ENCODE measurements at places on chromosomes 2 and 18.

DNA sequence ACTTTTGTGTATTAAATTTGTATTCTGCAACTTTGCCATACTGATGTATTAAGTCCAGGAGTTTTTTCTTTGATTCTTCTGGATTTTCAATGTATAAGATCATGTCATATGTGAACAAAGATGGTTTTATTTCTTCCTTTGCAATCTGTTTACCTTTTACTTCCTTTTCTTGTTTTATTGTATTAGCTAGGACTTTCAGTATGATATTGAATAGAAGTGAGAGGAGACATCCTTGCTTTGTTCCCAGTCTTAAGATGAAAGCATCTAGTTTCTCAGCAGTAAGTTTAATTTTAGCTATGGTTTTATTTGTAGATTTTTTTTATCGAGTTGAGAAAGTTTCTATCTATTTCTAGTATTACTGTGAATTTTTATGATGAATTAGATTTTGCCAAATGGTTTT lies 25.5 kb downstream of the VRK2 start:
- no peak for DNase-seq

DNA sequence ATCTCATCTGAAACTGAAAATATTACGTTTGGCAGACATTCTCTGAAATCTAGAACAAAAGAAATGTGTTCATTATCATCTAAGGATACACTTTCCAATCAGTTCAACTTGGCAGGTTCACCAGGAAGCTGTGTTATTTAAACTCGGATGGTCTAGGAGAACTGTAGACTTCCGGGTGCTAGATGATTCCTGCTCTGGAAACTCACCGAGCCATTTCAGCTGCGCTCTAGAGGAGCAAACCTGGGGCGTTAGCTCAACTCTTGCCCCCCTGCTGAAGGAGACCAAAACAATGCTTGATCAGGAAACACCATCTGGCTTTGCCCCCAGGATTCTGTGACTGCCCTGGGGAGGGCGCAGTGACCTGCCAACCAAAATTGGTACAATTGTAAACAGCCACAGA lies 22.9 kb downstream of the MLPH start:
- no peak for DNase-seq

GRCh38 chr2:127125821-127126220 lies 18.9 kb upstream of the BIN1 start:
- DNase-seq, result no peak

DNA sequence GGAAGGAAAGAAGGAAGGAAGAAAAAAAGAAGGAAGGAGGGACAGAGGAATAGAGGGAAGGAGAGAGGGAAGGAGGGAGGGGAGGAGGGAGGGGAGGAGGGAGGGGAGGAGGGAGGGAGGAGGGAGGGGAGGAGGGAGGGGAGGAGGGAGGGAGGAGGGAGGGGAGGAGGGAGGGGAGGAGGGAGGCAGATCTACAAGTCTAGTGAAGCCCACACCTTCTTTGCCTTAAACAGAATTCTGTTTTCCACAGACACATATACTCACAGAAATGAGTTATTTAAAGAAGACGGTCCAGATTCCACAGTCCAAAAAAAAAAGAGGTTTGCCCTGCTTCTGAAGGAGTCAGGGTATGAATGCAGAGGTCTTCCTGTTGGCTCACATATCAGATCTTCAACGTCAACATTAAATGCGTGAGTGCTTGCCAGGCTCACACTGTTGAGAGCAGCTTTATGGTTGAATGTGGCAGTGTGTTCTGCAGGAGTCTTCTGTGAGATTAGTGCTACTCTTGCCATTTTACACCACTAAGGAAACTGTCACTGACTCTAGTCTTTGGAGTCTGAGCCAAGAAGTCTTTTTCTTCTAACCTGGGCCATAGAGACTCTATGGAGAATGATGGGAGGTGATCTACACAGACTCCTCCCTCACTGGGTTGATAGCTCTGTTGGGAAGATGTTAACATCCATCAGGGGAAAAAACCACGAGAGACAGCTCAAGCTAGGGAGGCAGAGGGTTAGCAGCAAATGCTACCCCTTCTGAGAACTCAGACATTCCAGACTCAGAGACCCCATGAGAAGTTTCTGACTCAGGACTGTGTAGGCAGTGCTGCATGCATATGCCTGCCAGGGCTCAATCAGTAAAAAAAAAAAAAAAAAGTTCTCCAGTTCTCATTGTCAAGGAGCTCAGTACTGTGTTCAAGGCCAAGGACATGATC lies 23.3 kb downstream of the PAX8 start:
- no peak for DNase-seq

DNA sequence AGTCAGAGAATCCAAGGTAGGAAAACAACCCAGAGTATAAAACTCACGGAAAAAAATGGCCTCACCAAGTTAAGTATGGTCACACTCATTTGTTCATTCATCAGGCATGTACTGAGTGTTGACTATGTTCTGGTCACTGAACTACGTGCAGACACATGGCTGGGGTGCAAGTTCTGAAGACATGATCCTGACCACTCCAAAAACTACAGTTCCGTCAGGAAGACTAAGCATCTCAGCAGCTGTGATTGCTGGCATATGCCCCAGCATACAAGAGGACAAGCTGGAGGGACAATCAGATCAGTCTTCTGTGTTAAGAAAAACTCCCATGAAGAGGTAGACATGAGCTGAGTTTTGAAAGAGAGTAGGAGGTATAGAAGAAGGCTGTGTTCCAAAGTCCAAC lies 72.8 kb downstream of the TCF4 start:
- no peak for DNase-seq

GRCh38 chr2:176542476-176542875 lies 273.2 kb downstream of the MTX2 start:
- no peak for DNase-seq

DNA sequence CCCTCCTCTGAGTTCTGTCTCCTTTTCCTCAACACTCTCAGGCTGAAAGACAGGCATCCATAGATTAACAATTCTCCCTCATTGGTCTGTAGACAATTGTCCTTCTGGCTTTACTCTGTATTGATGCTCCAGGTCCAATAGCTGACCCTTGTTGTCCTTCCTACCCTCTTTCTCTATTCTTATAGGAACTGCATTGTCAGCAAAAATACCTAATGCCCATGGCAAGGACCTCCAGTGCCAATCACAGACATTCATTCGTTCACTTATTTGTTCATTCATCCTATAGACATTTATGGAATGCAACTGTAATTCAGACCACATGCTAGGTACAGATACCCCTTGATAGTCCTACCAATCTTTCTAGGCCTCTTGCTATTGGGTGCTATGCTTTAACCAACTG lies 69.8 kb upstream of the DTNA start:
- DNase-seq, result no peak

DNA sequence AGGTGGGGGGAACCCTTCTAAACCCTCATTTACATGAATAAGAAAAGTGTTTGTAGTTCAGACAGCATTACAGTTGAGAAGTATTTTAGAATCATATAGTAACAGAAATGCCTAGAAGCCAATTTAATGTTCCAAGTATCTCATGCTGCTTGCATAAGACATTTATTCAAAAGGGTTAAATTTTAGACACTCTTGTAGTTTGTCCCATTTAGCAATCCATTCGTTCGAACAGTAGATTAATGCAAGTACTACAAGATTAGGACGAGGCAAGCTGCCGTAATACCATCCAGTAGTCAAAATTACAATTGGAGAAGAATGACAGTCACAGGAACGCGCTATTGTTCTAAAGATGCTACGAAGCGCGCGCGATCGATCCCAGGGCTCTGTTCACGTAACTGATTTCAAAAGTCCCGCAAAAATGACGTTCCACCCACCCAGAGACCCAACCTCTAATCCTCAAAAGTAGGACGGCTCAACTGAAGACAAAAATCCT lies 1.2 kb downstream of the TMEM237 start:
- DNase-seq, result no peak

DNA sequence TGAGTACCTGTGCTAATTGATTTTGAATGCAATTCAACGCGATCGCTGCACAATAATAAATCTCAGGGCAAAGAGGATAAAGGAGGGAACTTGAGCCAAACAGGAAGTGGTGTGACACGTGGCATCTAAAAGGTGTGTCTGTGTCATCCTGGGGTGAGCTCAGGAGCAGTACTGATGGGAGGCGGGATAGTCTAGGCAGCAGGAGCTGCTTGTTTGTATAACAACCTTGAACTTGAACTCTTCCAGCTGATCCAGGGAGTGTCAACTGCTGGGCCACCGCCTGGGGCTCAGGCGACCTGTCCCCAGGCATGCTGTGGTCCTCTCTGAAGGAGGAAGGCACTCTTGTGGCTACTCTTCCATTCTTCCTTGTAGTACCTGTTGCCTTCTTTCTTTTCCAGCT lies 61.2 kb downstream of the BOD1L2 start:
- DNase-seq, result no peak

GRCh38 chr2:66489436-66489835 lies 54.5 kb downstream of the MEIS1 start:
- DNase-seq, result no peak

GRCh38 chr2:234436482-234436837 lies 60.4 kb downstream of the ARL4C start:
- no peak for DNase-seq

- no peak for DNase-seq
Observed at GRCh38 chr2:47109007-47109375, 46.1 kb downstream of the STPG4 start.

GRCh38 chr18:62109676-62110075 lies 77.2 kb downstream of the PIGN start:
- DNase-seq, result no peak

- no peak for DNase-seq
Observed at GRCh38 chr2:28300485-28301341, 91.9 kb upstream of the FOSL2 start.

DNA sequence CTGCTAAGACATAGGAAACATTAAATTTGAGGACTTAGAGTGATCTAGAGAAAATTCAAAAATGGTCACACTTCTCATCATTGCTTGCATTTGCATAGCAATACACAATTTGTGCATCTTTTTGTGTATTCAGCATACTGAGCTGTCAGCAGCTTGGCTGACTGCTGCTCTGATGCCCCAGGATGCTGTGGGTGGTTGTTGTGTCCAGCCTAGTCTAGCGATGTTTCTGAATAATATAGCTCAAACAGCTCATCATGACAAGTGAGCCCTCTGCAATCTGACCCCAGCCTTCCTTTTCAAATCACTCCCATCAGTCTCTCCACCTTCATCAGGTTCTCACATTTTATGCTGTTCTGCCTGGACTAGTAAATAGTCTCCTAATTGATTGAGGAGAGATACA lies 483.7 kb upstream of the SPHKAP start:
- DNase-seq, result no peak

DNA sequence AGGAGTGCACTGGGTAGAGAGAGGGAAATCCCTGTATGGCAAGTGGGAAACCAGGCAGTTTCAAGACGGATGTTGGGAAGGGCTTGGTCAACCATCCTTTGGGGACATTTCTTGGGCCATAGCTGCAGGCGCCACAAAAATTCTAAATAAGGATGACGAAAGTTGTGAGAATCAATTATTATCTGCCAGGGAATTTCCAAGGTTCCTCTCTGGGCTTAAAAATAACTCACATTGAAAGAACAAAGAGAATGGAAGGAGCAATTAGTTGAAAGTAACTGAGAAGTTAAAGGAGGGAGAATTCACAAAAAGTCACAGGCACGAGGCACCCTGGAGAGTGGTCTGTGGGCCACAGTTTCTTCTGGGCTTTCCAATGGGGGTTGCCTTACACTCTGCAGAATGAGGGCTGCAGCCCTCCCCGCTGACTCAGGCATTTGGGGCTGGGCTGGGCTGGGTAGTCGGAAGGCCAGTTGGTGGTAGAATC lies 195.7 kb downstream of the SMAD7 start:
- no peak for DNase-seq

- DNase-seq, result no peak
Observed at GRCh38 chr2:85073033-85073432, 60.2 kb upstream of the TCF7L1 start.

GRCh38 chr2:39266139-39266805 lies 22.5 kb upstream of the CDKL4 start:
- no peak for DNase-seq

DNA sequence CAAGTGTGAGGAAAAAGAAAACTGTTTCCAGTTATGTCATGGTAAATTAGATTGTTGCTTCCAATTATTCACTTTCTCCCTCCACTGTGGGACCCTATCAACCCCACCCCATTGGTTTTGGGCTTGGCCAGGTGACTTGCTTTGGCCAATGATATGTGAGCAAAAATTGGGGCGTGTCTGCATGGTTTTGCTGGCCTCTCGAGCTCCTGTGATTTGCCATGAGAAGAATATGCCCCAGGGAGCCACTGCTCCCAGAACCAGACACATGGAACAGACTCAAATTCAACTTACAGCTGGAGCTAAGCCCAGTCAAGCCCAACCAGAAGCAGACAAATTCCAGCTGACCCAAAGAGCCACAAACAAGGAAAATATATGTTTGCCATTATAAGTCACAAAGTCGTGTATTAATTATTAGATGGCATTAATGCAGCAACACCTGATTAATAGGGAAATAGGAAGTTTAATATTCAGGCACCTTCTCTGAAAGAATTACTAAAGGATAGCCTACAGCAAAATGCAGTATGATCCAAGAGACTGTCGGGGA lies 248.9 kb downstream of the ANAPC1 start:
- DNase-seq, result no peak

DNA sequence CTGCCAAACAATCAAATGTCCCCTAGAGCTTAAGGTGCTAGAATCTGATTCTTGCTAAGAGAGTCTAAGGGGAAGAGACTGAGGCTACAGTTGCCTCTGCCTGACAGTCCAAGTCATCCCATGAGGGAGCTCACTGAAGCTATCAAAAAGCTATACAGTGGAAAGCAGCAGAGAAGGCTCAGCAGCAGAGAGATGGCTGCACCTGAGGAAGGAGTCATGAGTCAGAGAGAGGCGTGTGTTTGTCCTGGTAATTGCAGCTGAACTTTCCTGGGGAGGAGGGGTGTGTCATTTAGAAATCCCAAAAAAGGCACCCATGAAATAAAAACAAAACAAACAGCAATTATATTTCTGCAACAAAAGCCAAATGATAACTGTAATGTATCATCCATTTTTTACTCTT lies 305.2 kb upstream of the UBE2E3 start:
- DNase-seq, result no peak

DNA sequence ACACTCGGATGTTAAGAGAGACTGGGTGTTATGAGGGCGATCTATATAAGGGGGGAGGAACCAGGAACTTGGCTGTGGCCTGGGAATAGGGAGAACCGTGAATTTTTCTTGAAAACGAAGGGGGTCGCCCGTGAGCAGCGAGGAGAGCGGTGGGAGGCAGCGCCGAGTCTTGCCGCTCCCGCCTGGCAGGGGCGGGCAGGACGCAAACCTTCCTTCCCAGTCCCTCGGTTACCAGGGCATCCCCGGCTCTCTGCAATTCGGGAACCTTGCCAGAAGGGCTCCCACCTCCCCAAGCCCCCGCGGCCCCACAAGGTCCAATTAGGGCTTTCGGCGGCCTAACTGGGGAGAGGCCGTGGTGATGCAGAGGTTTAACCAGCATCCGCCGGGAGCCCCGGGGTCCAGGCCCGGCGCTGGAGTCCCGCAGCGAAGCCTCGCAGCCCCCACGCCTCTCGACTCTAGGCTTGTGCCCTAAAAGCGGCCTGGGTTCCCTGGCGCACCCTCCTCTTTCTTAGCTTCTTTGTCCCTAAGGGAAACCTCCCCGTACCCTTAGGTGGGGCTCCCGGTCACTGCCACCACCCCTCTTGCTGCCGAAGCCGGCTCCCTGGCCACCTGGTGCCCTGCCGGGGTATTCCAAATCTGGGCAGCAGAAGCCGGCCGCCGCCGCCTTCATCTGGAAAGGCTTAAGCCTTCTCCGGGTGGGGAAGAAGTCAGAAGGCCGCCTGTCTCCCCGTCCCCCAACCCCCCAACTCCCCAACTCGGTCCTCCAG lies 680 bp upstream of the FHOD3 start:
- DNase-seq, result no peak

GRCh38 chr2:56444339-56444738 lies 260.5 kb downstream of the CCDC85A start:
- DNase-seq, result no peak

- DNase-seq, result no peak
Observed at GRCh38 chr2:236859908-236860307, 225.8 kb upstream of the COPS8 start.
